ENCODE measurements at places on chromosomes 5 and 9. TPM values are rescaled to one million over a fixed set of nuclear protein-coding genes. Genes with fewer than 3 reads are reported as not detected.

- no peak for DNase-seq
Measured at GRCh38 chr9:77429928-77430327, 218.2 kb downstream of the GNA14 start.

PAEP gene
- not detected for total RNA-seq

GRCh38 chr5:179823937-179824744 lies 3.4 kb downstream of the SQSTM1 start:
- peak; percentile 31 for DNase-seq

GRCh38 chr9:122386311-122386872 lies 15.6 kb downstream of the PTGS1 start:
- DNase-seq: no peak

DNA sequence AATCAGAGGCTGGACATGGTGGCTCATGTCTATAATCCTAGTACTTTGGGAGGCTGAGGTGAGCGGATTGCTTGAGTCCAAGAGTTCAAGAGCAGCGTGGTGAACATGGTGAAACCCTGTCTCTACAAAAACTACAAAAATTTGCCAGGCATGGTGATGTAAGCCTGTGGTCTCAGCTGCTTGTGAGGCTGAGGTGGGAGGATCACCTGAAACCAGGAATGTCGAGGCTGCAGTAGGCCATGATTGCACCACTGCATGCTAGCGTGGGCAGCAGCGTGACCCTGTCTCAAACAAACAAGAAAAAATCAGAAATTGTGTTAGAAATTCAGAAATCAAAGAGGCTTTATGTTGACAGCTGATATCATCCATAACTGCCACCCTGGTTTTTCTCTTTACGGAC lies 21.4 kb downstream of the JMY start:
- DNase-seq: no peak

- DNase-seq: no peak
Measured at GRCh38 chr5:35811108-35811741, 45.5 kb upstream of the IL7R start.

SLC25A2 gene
- 0.16 TPM for total RNA-seq

OTP gene
- not detected for total RNA-seq

DNA sequence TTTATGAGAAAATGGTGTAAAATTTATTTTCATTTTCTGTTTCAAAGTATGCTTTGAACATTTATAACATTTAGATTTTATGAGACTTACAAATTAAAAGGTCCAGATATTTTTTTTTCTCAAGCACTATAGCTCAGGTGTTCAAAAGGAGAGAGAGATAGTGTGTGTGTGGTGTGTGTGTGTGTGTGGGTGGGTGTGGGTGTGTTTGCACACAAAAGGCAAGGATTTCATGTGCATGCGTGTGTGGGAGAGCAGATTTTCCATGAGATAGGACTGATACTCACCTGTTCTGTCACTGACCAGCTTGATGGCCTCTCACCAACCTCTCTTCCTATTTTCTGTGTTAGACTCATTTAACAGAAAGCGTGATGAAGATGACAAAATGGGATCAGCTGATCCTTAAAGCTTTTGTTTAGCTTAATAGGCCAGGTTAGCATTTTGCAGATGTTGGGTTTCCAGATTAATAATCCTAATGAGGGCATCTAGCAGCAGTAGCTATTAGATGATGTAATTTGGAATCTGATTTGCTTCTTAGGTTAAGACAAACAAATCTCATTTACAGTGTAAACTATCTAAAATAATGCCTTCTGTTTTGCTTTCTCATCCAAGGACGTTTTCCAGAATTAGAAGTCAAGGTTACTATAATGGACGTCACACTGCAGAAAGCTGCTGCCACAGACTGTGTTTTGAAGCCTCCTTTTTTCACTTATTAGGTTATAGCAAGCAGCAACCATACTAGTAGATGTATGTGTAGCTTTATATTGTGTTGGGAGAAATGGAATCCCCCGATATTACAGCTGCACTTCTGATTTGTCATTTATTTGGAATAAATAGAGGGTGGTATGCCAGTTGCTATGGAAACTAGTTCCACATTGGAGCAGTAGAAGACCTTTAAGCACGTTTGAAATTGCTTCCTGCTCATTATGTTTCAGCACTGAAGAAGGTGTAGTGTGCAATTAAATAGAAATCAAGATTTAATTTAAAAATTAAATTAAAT lies 355.6 kb downstream of the TAF11L14 start:
- DNase-seq: no peak

DNA sequence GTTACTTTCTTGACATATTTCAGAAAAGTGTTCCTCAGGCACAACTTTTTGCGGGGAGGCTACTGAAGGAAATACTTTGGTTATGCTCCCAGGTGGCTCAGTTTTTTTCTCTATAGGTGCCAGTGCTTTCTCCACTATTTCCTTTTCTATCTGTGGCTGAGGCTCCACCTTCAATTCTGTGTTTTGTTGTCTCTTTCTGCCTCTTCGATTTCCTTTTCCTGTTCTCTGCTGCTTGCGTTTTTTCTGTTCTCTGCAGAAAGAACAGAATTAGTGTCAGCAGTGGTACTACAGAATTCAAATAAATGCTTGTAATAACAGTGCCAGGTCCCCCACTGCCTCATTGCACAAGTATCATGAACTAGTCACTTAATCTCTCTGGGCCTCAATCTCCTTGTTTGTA lies 7.0 kb downstream of the HEMGN start:
- no peak for DNase-seq

- no peak for DNase-seq
Measured at GRCh38 chr9:98967680-98968079, 24.0 kb downstream of the COL15A1 start.

DNA sequence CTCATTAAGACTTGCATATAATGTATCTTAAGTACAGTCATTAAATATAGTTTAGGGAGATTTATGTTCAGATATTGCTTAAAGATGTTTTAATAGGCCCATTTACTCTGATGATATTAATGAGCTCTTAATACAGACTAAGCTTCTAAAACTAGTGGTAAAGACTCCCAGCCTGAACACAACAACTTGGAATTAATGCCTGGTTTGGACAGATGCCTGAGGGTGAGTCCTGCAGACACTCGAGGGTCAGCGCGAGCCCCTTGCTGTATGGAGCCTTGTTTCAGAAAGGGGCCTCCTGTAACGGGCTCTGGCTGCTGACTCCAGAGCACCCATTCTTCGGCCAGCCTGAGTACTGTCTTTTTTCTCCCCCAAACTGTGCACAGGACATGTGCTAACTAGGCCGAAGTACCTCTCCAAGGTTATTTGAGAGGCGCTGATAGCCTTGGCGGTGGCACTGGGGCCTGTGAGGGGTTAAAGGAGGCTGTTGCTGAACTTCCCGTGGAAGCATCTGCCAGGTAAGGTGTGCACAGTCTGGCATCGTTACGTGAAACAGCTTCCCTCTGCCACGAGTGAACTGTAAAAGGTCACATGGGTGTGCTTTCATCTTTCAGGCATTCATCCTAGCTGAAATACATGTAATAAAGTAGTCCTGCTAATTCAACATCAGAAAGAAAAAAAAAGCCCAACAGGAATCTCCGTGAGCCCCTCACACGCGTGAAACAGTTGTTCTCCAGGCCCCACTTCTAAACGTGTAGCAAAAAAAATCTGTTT lies 113.4 kb downstream of the MVB12B start:
- no peak for DNase-seq

DNA sequence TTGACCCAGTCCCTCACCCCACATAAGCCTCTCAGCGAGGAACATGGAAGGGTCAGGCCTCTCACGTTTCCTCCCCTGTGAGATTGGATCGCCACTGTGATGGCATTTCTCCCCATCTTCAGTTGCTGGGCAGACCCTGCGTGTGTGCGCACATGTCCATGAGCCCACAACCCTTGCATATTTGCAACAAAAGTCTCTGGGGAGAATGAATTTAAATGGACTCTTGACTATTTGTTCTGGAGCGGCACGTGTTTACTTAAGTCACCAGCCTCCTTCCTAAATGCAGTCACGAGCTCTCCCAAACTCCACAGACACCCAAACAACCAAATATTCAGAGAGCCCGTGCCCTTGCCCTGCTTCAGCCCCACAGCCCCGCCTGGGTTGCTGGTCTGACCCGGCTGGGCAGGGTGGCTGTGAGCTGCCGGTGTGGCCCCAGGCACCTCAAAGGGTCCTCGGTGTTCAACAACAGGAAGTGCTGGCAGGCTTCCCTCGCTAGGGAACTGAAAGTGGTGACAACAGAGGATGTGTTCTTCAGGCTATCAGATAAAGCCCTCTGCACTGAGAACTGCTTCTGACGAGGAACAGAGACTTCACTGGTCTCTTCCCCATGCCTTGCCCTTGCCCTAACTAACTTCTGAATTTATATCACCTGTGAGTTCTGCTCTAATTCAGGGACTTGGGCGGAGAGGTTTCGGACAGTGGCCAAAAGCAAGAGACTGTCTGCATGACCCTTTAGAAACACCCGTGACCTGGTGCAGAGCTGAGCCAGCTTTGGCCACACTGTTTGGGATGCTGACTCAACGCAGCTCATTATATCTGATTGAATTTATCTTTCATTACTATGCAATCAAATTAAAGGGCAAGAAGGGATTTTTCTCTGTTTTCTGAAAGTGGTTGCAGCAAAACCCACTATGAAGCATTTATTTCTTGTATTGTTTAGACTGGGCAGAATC lies 19.2 kb upstream of the CD180 start:
- DNase-seq: peak; percentile 94

TAF11L10 gene
- not detected for total RNA-seq

DNA sequence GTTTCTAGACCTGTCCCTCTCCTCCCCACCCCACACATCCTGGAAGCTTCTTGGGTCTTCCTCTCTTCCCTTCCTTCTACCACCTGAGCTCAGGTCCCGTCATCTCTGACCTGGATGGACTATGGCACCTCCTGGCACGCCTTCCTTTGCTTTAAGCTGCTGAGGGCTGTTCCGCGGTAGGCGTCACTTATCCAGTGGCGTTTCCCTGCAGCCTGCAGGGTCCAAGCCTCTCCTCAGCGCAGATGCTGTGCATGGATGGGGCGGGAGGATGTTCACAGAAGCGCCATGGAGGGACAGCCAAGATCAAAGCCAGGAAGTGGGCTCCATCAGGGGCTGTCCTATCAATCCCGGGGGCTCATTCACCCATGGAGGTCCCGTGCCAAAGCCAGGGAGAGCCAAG lies 23.8 kb upstream of the CNOT6 start:
- DNase-seq: no peak

GRCh38 chr9:36871606-36872005 lies 162.5 kb downstream of the PAX5 start:
- DNase-seq: no peak

GRCh38 chr9:100222674-100223073 lies 123.6 kb downstream of the INVS start:
- no peak for DNase-seq

DNA sequence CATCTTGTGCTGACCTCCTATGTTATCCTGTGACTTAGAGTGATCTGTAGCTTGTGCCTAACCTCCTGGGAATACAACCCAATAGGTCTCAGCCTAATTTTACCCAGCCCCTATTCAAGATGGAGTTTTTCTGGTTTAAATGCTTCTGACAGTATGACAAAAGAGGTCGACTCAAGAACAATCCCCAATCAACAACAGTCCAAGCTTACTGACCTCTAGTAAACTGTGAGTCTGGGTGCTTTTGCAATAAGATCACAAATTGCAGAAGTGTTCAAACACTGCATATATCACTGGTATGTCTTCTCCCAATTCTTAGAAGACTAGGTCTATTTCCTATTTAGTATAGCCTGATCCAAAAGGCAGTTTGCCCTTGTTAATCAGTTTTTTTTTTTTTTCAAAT lies 323.5 kb upstream of the PTGER4 start:
- no peak for DNase-seq

MARCOL gene
- not detected for total RNA-seq

CER1 gene
- not detected for total RNA-seq

RANBP17 gene
- 2.9 TPM for total RNA-seq

- DNase-seq: no peak
Measured at GRCh38 chr5:133839721-133840120, 128.7 kb downstream of the C5orf15 start.

GRCh38 chr5:530001-530955 lies 6.0 kb upstream of the SLC9A3 start:
- peak; percentile 8 for DNase-seq

DNA sequence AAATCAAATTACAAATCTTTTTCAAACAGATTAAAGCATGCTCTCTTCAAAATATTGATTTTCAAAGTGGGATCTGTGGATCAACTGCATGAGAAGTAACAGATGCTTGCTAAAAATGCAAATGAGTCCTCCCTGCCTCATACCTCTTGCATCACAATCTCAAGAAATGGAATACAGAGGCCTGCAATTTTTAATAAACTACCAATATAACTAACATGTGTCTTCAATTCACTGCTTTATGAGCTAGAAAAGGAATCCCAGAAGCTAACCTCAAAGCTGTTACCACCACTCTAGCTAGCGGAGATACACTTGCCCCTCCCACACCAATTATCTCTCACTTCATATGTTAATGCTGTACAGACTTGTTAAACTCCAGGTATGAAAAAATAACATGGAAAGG lies 9.6 kb downstream of the OR13C5 start:
- DNase-seq: no peak

GRCh38 chr5:94130077-94130476 lies 388.7 kb upstream of the POU5F2 start:
- DNase-seq: no peak

DNA sequence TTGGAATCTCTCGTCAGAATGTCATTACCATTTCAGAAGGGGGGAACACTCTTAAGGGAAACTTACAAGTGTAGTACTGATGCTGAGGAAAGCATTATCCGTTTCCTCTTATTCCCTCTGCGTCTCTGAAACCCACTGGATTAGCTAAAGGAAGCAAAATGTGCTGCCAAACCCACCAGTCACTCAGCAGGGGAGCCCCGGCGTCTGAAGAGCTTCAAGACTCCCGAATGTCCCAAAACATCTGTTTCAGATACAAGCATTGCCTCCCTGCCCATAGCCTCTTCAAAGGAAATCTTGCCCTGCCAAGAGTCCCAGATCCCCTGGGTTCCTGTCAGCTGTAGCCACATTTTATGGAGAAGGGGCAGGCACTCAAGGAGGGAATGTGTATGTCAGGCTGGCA lies 1.0 kb upstream of the HCN1 start:
- no peak for DNase-seq

GRCh38 chr9:2043881-2044462 lies 28.8 kb downstream of the SMARCA2 start:
- no peak for DNase-seq

DNA sequence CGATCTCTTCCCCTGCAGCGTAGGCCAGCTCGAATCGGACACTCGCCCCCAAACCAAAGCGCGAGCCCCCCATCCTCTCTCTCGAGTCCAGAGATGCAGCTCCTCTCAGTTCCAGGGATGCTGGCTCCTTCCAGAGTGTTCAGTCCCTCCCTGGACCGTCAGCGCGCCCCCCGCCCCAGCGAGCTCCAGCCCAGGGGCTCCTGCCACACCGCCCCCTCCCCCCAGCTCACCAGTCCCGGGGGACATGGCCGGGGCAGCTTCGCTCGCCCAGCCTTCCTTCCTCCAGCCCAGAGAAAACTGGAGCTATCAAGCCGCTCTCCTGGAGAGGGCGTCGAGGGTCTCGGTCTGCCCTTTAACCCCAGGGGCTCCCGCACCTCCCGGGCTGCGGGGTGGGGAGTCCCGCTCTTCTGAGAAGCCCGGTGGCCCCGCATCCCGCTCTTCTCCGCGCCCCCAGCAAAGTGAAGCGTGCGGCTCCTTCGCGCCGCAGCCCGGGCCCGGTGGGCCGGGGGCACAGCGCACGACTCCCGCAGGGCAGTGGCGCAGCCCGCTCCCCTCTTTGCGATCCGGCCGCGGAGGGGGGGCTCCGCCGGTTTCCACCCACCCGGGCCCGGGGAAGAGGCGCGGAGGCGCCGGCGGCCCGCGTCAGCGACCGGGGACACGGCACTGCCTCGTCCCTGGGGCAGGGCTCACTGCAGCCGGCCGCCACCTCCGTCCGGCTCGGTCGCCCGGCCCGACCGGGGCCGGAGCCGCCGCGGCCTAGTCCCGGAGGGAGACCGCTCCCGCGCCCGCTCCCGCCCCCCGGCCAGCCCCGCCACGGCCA lies 587 bp downstream of the MIER3 start:
- peak; percentile 43 for DNase-seq

ORM2 gene
- total RNA-seq: not detected

Measured in Right ventricle myocardium superior (tissue), 1 donor.